ENCODE measurements at places on chromosomes 1 and 21. TPM values are rescaled to one million over a fixed set of nuclear protein-coding genes. Genes with fewer than 3 reads are reported as not detected.

LAMC1 gene
- polyA plus RNA-seq = 78.4 TPM

CAPZA1 gene
- 95.9 TPM for polyA plus RNA-seq

FCRL6 gene
- polyA plus RNA-seq = not detected

NCMAP gene
- polyA plus RNA-seq = 2.7 TPM

DNA sequence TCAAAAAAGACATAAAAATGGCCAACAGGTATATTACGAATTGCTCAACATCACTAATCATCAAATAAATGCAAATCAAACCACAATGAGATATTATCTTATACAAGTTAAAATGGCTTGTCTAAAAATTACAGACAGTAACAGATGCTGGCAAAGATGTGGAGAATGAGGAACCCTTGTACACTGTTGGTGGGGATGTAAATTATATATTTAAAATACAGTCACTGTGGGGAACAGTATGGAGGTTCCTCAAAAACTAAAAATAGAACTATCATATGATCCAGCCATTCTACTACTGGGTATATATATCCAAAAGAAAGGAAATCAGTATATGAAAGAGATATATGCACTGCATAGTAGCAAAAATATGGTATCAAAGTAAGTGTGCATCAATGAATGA, 1037.2 kb upstream of the B3GALT2 start:
- no peak for DNase-seq
- H3K4me3 ChIP-seq = no peak overlapping the region
- no peaks in the 10 kb centered on the region for H3K27me3 ChIP-seq
- H3K4me1 ChIP-seq = no peaks in the 10 kb centered on the region
- no peaks in the 10 kb centered on the region for H3K36me3 ChIP-seq
- no peak overlapping the region for H3K27ac ChIP-seq

FCRL5 gene
- not detected for polyA plus RNA-seq

- H3K27ac ChIP-seq = no peak overlapping the region
- peaks cover 8% of the 10 kb centered on the region for H3K27me3 ChIP-seq
- no peak overlapping the region for H3K4me3 ChIP-seq
- DNase-seq = peak; percentile 44
- H3K4me1 ChIP-seq = no peaks in the 10 kb centered on the region
Measured at GRCh38 chr1:39076127-39076798, 50.1 kb downstream of the NDUFS5 start.

DNA sequence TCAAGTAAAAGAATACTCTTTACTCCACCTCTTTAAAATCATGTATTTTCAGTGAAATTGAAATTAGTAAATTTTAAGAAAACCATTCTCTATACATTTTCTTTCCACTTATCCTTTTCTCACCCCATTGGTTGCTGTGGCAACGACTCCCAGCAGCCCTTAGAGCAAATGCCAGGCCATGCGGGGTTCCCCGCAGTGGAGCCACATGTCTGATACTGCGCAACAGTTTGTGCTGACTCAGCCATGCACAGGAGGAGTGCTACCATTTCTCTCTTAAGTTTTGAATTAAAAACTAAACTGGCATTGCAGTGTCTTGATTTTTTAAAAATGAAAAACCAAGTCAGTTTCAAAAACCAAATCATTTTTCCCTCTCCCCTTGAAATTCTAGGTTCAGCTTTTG, 214.1 kb upstream of the L1TD1 start:
- no peak overlapping the region for H3K4me3 ChIP-seq
- H3K27ac ChIP-seq = no peak overlapping the region
- DNase-seq = no peak
- no peaks in the 10 kb centered on the region for H3K4me1 ChIP-seq

GRCh38 chr1:152505083-152505482, 5.5 kb upstream of the LCE5A start:
- H3K27ac ChIP-seq = no peak overlapping the region
- no peak overlapping the region for H3K4me3 ChIP-seq
- H3K27me3 ChIP-seq = no peaks in the 10 kb centered on the region
- no peaks in the 10 kb centered on the region for H3K36me3 ChIP-seq
- no peak for DNase-seq

DNA sequence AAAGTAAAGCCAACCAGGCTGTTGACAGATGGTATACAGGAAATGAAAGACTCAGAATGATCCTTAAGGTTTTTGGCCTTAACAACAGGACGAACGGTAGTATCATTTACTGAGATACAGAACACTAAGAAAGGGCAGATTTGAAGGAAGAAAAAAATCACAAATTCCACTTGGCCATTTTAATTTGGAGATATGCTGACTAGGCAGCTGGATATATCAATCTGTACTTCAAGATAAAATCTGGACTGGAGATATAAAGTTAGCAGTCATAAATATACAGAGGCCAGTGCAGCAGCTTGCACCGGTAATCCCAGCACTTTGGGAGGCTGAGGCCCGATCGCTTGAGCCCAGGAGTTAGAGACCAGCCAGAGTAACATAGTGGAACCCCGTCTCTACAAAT, 1.3 kb downstream of the NVL start:
- H3K27ac ChIP-seq = peak overlapping the region; percentile 98
- no peak for DNase-seq
- no peak overlapping the region for H3K4me3 ChIP-seq
- H3K27me3 ChIP-seq = no peaks in the 10 kb centered on the region

- peaks cover 12% of the 10 kb centered on the region for H3K4me1 ChIP-seq
- H3K36me3 ChIP-seq = no peaks in the 10 kb centered on the region
- no peaks in the 10 kb centered on the region for H3K27me3 ChIP-seq
- DNase-seq = no peak
Measured at GRCh38 chr21:27795418-27795817, 828.5 kb upstream of the ADAMTS5 start.

DNA sequence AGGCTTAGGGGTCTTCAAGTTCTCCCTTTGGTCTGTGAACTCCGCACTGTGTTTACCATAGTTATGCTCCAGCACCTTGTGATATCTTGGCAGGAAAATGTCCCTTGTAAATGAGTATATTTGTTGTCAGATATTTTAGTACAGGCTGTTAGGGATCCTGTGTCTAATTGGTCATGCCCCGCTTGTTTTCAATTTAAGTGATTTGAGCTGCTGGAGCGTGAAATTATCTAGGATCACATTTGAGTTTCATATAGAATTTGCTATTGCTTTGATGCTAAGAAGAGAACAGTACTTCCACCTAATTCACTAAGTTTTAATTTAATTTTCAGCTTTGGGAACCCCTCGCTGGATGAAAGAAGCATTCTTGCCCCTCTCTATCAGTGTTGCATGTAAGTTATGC, 15.4 kb upstream of the TOR3A start:
- no peaks in the 10 kb centered on the region for H3K36me3 ChIP-seq
- no peak overlapping the region for H3K27ac ChIP-seq
- H3K27me3 ChIP-seq = no peaks in the 10 kb centered on the region
- no peak overlapping the region for H3K4me3 ChIP-seq
- DNase-seq = no peak
- no peaks in the 10 kb centered on the region for H3K4me1 ChIP-seq

- no peaks in the 10 kb centered on the region for H3K27me3 ChIP-seq
- peaks cover 4% of the 10 kb centered on the region for H3K4me1 ChIP-seq
- H3K36me3 ChIP-seq = no peaks in the 10 kb centered on the region
- peak overlapping the region; percentile 55 for H3K27ac ChIP-seq
- peak; percentile 10 for DNase-seq
Measured at GRCh38 chr1:219897914-219898313, 30.4 kb downstream of the SLC30A10 start.

DNA sequence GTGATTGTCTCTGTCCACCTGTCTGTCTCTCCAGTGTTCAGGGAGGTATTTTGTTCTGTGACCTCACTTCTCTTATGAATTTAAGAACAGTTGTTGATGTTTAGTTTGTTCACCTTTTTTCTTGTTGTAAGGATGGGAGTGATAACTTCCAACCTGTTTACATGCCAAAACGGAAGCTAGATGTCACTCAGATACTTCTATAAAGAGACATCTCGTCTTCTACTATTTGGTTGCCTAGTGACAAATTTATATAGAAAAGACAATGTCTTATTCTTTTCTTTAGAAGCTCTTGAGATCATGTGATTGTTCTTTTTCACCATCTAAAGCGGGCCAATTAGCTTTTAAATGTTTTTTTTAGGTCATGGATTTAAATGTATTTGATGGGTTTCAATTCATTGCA, 33.8 kb downstream of the PRSS38 start:
- H3K4me3 ChIP-seq = no peak overlapping the region
- H3K36me3 ChIP-seq = no peaks in the 10 kb centered on the region
- DNase-seq = no peak
- no peak overlapping the region for H3K27ac ChIP-seq

Measured in hepatocyte (in vitro differentiated cells).